ENCODE measurements at places on chromosomes 13 and 19.

- DNase-seq = no peak
These were observed 78.8 kb upstream of the TMTC4 start for GRCh38 chr13:100753376-100753775.

DNA sequence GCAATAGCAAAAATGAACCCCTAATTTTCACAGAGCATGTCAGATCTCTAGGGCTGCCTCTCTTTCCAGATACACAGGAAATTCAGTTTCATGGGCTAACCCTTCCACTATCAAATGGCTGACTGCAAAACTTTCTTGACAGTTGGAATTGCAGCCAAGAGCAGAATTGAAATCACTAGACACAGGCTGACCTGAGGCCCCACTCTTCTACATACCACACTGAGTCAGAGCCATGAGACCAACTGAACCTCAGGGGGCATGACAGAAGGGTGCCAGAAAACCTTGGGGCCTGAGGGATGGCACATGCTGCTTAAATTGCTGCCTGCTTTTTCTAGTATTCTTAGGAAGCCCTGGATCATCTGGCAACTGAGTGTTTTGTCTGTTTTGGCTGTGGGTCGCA is 1.7 kb upstream of the DLEU7 start:
- no peak for DNase-seq

DNA sequence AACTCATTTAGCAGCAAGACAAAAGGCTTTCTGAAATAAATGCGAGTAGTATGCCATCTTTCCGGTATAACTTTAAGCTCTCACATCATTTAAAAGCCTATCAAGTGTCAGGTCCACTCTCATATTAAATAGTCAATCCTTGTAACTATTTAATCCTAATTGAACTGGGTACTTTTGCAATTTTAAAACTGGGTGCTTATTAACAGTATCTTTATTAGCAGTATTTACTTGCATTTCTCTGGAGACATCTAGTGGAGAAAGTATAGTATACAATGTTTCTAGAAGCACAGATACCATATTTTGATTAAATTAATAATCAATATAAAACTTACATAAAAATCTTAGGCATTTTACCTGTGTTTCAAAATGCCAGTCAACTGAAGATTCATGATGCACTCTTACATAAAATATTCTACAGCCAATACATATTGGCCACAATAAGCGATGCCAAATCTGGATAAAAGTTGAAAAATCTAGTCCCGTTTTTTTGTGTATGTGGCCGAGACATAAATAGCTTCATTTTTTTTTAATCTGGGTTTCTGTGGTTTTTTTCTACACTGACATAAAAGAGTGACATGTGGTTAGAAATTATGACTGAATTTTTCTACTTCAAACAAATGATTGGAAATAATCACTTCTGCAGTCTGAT is 4.3 kb upstream of the POSTN start:
- no peak for DNase-seq

DNA sequence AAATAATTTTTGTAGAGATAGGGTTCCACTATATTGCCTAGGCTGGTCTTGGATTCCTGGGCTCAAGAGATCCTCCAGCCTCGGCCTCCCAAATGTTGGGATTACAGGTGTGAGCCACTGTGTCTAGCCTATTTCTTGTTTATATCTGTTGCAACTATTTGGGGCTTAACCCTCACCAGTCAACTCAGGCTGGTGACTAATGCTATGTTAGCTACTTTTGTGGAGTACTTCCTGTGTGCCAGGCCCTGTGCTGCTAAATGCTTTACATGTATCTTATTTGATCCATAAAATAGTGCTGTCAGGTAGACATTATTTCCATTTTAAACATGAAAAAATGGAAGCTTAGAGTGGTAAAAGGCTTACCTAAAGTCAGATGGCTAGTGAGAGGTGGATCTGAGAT is 13.8 kb downstream of the CEACAM1 start:
- no peak for DNase-seq

DNA sequence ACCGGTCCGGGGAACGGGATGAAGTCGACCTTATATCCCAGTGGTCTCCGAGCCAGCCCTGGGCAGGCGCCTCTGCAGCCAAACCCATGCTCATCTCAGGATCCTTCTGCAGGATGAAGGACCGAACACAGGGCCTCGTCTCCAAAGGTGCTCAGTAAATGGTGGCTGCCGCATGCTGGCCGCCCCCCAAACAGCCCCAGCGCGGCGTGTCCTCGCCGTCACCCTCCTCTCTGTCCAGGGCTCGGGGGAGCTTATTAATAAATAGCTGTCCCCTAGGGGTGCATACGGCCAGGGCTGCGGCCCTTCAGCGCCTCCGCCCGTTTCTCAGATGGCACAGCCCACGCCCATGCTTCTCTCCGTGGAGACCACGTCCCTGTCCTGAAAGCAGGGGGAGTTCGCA is 32.6 kb upstream of the SPACA7 start:
- no peak for DNase-seq

DNA sequence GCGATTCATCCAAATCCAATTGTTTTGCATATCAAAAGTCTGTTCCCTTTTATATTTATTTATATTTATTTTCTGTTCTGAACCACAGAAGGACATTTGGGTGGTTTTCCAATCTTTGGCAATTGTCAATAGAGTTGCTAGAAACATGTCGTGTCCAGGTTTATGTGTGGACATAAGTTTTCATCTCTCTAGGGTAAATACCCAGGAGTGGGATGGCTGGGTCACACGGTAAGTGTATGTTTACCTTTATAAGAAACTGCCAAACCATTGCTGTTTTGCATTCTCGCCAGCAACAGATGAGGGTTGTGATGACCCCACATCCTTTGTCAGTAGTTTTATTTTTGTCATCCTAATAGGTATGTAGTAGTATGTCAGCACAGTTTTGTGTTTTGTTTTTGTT is 12.5 kb downstream of the AP1M1 start:
- DNase-seq = no peak

DNA sequence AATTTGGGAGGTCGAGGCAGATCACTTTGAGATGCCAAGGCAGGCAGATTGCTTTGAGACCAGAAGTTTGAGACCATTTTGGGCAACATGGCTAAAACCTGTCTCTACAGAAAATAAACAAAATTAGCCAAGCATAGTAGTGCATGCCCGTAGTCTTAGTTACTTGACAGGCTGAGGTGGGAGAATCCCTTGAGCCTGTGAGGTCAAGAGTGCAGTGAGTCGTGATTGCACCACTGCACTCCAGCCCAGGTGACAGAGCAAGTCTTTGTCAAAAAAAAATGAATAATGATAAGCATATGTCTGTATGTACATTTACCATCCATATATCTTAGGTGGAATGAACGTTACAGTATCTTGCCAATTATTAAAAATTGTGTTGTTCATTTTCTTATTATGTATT is 2447.7 kb downstream of the PCDH9 start:
- no peak for DNase-seq

GRCh38 chr13:63433546-63434150 is 2018.0 kb upstream of the PCDH20 start:
- DNase-seq = no peak

- DNase-seq = no peak
These were observed 663 bp upstream of the GGACT start for GRCh38 chr13:100589178-100589725.

DNA sequence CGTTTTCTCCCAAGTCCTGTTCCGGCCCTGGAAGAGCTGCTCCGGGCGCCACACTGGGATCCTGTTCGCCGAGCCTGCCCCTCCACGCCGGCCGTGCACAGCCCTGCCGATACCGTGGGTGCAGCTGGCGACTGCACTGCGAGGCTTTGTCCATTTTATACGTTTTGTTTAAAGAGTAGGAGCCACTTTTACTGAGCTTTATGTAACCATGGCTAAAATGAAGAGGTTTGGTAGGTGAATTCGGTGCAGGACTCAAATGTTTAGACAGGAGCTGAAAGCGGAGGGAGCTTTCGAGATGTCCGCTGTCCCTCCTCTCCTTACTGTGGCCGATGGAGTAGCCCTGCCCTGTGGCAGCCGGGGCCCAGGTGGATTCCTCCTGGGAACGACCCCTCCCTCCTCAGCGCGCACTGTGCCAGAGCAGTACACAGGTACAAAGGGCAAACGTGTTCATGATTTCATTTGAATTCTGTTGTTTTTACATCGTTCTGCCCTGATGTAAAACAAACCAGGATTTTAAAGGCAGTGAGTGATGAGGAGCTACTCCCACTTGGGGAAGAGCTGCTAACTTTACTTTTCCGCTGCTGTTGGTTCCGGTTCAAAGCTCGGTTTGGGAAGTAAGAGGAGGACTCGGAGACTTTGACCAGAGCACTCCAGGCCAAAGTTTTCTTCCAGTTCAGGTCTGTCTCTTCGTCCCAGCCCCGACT is 1.7 kb downstream of the COL4A2 start:
- no peak for DNase-seq

DNA sequence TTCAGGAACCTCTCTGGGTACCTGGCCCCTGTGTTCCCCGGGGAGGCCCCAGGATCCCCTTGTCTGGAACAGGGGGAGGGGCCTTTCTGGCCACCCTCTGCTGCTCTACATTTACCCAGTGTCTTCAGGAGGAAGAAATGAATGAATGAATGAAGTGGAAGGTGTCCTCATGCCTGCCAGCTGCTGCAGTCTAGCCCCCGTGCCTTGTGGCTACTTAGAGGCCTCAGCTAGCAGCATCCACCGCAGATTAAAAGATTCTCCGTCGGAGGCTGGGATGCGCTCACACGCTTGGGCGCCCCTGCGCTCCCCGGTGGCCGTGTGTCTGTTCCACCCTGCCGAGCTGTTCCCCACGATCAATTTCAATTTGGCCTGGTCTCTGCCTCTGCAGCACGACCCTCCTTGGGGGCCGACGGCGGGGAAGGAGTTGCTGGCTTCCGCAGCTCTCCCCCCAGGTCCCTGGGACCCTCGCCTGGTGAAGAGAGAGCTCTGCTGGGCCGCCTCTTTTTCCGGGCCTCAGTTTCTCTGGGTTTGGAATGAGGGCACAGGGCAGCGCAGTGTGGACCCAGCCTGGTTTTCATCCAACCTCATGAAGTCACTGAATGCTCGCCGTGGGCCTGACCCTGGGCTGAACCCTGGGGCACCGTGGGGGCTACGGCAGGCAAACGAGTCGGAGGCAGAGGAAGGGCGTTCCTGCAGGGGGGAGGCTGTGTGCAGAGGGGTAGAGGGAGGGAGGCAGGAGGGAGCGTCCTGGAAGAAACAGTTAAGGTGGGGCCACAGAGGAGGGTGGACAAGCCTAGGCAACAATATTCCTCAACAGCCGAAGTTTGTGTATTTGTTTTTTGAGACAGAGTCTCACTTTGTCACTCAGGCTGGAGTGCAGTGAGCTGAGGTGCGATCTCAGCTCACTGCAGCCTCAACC is 28.3 kb downstream of the EFNA2 start:
- DNase-seq = no peak

- no peak for DNase-seq
These were observed 329.2 kb downstream of the LIG4 start for GRCh38 chr13:107886118-107886517.

- no peak for DNase-seq
These were observed 1104.9 kb upstream of the SLC10A2 start for GRCh38 chr13:104170980-104171555.

GRCh38 chr19:31261603-31262212 is 87.5 kb downstream of the TSHZ3 start:
- no peak for DNase-seq

DNA sequence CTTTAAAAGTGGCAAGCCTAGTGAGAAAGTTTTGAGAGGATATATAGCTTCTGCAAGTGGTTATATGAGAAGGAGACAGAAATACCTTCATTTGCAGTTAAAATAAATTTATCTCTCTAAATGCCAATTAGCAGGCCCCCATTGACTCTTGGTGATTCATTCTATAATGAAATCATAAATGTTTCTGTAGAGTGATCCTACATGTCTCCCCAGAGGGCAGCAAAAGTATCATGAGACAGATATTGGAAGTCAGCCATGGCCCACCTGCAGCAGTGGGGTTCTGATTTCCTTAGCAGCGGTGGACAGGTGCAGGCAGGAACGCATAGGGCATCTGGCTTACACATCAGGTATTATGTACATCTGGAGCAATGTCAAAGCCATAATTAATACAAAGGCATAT is 385.4 kb upstream of the SLC10A2 start:
- DNase-seq = no peak

DNA sequence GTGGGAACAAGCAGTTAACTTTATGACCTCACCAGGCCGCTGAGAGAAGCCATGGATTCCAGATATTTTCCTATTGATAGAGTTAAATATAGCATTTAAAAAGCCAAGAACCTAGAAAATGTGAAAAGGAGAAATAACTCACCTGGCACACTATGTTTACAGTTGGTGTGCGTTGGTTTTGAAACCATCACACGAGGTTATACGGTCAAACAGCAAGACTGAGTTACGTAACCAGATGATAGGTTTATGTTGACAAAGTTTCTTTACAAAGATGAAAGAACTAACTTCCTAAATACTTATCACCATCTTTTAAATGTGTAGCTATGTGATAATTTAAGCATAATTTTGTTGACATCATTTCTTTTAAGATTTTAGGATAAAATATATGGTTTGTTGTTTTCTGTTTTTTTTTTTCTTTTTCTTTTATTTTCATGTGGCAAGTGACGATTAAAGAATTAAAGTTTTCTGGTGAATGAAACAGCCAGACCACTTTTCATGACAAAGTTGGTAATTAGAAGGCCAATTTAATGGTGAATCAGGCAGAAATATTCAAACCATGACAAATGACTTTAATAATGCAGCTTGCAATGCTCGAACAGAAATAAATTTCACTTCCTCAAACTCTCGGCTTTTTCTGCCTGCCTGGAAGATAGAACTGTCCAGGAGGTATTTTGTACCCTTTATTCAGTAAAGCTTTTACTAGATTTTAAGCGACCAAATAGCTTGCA is 339.1 kb upstream of the OBI1 start:
- no peak for DNase-seq

GRCh38 chr13:41693434-41693833 is 236.1 kb downstream of the RGCC start:
- no peak for DNase-seq

- no peak for DNase-seq
These were observed 324.1 kb upstream of the PCDH9 start for GRCh38 chr13:67554286-67554685.
